Stimulated activated CD8-positive, alpha-beta memory T cell treated with anti-CD3 and anti-CD28 coated beads, Interleukin-4, amount 100 ng/mL, for 1 hour (primary cell): ENCODE measurements at places on chromosomes 5 and 9.
A peak's percentile ranks its signal among the peaks of the same experiment; 100 is the strongest.

DNA sequence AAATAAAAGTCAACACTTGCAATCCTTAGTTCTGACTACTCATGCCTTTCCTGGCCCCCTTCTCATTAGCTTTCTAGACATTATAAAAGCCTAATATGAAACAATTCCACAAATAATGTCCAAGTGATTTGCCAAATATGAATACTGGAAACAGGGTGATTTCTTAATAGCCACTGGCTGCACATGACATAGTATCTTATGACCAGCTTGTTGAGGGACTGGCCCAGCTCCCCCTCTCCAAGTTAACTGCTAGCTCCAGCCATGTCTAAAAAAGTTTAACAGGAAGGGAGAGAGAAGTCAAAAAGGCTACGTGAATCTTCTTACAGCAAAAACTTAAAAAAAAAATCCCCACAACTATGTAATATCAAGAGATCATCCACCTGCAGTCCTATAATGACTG, 1.5 kb downstream of the CERT1 start:
- no peak for DNase-seq

GRCh38 chr9:20369391-20369790, 252.9 kb downstream of the MLLT3 start:
- DNase-seq: no peak

DNA sequence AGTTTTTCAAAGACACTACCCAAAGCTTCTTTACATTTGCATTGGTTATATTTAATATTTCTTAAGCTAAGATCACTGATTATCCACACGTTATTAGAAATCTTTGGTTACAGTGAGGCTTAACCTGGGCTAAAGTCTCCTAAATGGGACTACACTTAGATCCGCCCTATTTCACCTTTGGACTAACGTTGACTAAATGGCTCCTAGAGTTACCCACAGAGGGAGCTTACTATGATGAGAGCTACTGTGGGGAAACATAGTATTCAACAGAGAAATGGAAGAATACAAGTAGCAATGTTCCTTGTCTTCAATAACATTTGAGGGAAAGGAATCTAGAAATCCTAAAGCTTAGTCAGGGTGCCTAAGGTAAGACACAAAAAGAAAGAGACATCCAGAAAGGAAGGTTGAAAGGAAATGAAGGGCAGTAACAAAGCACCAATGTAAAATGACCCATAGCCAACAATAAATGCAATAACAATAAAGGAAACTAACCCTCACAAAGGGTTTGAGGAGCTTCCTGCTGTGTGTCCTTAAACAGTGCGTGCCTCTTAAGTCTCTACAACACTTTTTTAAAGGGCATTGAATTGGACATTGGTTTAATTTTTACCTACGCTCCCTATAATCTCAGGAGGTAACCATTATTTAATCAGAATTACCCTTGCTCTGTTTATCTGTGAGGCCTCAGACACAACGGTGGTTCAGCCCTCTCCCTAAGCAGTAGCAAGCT, 217.1 kb downstream of the PJA2 start:
- no peak for DNase-seq

- no peak for DNase-seq
Observed at GRCh38 chr5:153623751-153624450, 133.4 kb downstream of the GRIA1 start.

DNA sequence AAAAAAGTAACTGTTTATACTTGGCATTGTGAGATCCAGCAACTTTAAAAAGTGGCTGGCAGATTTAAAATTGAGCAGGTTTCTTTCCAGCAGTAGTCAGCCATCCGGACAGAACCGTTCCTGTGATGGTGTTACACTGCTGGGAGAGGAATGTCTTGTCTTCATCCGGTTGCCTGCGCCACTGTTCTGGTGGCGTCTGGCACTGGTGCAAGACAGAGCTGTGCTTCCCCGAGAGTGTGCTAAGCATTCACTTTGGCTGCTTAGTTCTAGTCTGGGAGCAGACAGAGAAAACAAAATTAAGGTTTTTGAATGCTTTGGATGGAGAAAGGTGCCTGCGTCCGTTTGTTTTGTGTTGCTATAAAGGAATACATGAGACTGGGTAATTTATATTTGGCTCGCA, 35.5 kb upstream of the CREBRF start:
- no peak for DNase-seq

DNA sequence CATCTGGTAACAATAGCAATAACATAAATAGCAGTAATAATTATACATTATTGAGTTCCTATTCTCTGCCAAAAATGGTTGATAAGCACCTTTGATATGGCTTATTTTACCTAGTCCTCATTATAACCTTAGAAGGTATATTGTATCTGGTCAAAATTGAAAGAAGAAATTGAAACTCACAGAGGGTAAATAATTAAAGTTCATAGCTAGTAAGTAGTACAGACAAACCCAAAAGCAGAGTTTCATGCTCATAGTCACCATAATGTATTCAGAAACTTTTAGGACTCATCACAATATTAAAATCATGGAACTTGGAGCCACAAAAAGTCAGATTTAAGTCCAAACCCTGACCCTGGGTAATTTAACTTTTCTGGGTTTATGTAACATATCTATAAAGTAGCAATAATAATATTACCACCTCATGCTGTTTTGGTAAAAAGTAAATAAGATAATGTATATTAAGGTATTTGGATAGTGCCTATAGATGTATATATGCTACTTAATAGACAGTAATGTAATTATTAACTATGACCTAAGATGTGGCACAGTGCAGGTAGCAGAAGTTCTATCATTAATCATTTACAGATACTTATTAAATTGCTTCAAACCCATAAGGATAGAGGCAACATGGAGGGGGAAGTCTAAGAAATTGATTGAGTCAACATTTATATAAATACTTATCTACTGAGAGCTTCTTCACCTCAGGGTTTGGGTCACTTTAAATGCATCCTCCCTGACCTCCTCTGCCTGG, 32.4 kb downstream of the STK32A start:
- no peak for DNase-seq

DNA sequence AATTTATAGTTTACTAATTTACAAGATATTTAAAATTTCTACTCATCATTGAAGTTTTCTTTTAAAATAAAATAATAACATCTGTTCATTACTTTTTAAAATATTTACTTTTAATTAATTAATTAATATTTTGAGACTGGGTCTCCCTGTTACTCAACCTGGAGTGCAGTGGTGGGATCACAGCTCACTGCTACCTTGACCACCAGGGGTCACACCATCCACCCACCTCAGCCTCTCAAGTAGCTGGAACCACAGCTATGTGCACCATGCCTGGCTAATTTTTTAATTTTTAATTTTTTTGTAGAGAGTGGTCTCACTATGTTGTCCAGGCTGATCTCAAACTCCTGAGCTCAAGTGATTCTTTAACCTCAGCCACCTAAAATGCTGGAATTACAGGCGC, 1013.6 kb downstream of the CDH9 start:
- DNase-seq: no peak

- DNase-seq: no peak
Observed at GRCh38 chr9:37918665-37919170, 14.8 kb upstream of the SLC25A51 start.

DNA sequence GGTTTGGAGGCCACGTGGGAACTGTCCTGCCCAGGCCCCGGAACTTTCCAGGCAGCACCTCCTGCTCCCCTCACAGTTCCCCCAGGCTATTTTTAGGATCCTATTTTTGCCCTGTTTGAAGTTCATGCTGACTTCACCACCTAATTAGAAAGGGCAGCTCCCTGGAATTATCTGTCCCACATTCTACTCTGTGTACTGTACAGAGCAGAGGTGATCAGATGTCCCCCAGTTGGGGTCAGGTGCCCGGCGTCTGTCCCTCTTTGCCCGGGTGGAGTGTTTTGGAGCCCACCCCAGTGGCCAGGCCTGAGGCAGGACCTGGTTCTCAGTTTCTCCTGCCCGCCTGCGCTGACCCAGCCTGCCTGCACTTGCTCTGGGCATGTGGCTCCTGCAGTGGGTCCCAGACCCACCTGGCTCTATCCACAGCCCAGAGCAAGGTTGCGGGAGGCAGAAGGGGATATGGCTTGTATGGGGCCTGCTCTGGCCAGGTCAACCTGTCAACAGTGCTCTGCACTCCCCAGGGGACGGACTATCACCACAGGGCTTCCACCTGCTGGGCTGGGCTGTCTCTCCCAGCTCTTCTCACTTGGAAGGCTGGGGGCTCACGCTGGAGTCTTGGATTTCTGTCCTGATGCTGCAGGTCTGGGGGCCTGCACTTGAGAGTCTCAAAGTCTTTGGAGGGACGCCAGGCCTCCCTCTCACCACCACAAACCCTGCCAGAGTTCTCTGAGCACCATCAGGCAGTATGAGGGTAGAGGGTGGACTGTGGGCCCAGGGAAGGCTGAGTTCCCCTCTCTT, 268.3 kb downstream of the GADD45G start:
- no peak for DNase-seq

- peak; percentile 20 for DNase-seq
Observed at GRCh38 chr9:96150324-96151227, 151.4 kb downstream of the HSD17B3 start.
